ENCODE measurements at places on chromosomes 6 and 20.
A peak's percentile ranks its signal among the peaks of the same experiment; 100 is the strongest.

GRCh38 chr20:24131684-24132083 is 143.1 kb upstream of the GGTLC1 start:
- DNase-seq: no peak

- DNase-seq: no peak
These were observed 63.6 kb upstream of the TRAF3IP2 start for GRCh38 chr6:111669326-111669725.

DNA sequence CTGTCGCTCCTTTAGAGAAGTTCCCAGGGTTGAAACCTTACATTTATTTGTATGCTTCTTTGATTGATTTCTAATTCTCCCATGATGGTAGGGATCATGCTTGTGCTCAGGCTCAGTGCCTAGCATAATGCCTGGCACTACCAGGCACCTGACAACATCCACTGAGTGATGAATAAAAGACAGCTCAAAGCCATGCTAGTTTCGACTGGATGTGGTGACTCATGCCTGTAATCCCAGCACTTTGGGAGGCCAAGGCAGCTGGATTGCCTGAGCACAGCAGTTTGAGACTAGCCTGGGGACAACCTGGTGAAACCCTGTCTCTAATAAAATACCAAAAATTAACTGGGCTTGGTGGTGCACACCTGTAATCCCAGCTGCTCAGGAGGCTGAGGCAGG is 11.6 kb upstream of the CD164 start:
- DNase-seq: no peak

DNA sequence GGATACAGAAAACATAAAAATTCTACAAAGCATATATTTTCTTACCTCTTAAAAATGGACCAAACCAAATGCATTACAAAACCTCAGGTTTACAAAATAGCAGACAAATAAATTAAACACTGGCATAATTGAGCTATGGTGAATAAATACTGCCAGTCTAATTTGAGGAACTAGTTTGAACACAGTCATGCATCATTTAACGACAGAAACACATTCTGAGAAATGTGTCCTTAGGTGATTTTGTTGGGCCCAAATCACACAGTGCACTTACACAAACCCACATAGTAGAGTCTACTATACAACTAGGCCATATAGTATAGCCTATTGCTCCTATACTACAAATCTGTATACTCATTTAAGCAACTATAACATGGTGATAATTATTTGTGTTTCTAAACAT is 215.6 kb downstream of the FOXC1 start:
- no peak for DNase-seq

DNA sequence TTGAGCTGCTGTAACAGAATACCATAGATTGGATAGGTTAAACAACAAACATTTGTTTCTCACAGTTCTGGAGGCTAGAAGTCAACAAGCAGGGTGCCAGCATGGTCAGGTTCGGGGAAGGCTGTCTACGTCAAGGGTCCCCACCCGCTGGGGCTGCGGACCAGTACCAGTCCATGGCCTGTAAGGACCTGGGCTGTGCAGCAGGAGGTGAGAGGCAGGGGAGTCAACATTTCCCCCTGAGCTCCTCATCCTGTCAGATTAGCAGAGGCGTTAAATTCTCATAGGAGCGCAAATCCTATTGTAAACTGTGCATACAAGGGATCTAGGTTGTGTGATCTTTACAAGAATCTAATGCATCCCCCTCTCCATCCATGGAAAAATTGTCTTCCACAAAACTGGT is 3.8 kb downstream of the ADGB start:
- no peak for DNase-seq

GRCh38 chr6:37566111-37566949 is 66.6 kb upstream of the CCDC167 start:
- no peak for DNase-seq

- DNase-seq: peak; percentile 3
These were observed 67.7 kb downstream of the SYCP2L start for GRCh38 chr6:10954590-10955010.

DNA sequence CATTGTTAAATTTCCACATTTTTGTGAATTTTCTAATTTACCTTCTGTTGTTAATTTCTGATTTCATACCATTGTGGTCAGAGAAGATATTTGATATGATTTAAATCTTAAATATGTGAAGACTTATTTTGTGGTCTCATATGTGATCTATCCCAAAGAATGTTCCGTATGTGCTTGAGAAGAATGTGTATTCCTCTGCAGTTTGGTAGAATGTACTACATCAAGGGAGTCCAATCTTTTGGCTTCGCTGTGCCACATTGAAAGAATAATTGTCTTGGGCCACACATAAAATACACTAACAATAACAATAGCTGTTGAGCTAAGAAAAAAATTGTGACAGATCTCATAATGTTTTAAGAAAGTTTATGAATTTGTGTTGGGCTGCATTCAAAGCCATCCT is 176.2 kb upstream of the PRND start:
- no peak for DNase-seq

- peak; percentile 61 for DNase-seq
These were observed 58.4 kb upstream of the ARID1B start for GRCh38 chr6:156718647-156719394.

DNA sequence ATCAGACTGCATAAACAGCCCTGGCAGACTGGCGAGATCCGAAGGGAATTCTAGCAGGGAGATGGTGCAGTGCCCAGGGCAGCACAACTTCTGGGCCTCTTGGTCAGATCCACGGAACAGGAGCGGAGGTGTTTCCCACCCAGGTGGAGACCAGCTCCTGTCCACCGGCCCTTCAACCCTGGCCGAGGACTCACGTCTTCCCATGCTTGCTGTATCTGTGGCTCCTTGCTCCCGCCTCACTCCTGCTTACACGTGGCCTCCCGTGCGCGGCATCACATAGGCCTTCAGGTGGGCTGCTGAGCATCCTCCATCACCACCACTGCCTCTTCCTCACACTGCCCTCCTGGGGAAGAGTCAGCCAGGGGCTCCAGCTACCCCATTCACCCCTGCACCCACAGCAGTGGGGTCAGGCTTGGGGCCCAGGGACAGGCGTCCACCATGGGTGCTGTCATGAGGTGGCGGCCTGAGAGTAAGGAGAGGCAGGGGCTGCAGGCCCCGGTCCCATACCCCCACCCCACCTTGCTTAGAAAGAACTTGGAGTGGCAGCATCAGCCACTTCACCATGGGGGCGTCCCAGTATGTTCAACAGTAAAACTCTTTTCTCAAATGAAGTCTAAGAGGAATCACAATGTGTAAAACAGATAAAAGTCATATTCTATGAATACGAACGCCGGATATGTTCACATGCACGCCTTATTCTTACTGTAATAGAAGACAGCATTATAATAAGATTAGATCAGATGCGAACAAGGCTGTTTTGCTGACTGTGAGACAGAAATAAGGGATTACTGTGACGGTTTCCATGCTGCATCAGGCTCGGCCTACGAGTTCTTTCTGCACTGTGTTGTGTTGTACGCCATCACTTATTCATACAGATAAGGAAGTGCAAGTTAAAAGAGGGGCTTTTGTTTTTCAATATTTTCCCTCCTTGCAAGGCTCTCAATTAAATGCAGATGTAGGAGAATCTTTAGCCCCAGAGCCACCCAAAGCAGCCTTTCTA is 165.4 kb downstream of the GRM4 start:
- no peak for DNase-seq

DNA sequence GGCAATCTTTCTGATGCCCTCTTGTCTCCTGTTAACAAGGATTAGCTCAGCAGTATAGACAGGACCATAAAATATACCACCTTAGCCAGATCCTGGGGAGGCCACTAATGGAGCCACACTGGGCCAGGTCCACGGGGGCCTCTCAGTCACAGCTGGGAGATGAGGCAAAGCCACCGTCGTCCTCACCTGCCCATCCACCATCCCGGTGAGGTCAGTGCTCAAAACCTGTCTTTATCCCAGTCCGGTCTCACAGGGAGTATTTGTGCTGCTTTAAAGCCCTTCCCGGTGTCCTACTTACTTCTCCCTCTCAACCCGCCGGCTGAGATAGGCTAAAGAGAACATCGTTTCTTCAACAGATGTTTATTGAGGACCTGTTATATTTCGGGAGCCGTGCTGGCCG is 104.3 kb downstream of the EDN3 start:
- DNase-seq: no peak

DNA sequence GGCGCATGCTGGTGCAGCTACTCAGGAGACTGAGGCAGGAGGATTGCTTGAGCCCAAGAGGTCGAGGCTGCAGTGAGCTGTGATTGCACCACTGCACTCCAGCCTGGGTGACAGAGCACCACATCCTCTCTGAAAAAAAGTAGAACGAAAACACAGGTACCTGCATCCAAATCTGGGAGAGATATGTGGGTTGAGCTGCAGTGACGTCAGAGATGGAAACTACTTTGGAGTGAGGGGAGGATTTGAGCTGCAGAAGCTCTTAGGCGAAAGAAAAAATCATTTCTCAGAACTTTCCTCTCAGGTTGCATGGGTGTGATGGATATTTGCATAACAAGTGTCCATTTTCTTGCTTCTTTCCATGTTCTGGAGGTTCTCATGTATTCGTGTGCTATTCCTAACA is 4.0 kb upstream of the TULP1 start:
- DNase-seq: no peak

DNA sequence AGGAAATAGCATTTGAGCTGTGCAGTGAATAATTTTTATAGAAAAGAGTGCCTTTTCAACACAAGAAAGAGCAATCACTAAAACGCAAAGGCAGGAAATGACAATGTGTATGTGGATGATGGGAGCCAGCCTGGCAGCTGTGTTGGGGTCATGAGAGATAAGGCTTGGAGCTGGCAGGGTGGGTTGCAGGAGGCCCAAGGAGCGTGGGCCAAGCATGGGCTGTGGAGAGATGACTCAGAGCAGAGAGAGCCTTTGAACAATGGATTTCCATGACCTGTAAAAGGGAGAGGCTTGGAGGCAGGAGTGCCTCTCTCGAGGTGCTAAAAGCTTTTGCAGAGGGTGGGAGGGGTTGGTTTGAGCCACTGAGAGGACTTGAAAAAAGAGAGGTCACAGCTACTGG is 6.6 kb upstream of the TBC1D7 start:
- no peak for DNase-seq

- DNase-seq: no peak
These were observed 18.1 kb upstream of the SIRPA start for GRCh38 chr20:1876975-1877608.

DNA sequence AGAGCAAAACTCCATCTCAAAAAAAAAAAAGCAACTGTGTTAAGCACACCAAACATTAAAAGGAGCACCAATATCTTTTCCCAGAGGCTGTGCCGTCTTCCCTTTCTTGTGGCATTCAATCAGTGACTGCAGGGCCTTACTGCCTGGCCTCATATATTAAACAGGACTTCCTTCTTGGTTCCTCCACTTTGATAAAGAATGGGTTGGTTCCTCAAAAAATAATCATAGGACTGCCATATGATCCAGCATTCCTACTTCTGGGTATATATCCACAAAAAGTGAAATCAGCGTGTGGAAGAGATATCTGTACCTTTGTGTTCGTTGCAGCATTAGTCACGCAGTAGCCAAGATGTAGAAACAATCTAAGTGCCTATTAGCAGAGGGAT is 40.3 kb upstream of the GFOD1 start:
- no peak for DNase-seq

GRCh38 chr6:18752278-18753068 is 365.3 kb downstream of the RNF144B start:
- no peak for DNase-seq

DNA sequence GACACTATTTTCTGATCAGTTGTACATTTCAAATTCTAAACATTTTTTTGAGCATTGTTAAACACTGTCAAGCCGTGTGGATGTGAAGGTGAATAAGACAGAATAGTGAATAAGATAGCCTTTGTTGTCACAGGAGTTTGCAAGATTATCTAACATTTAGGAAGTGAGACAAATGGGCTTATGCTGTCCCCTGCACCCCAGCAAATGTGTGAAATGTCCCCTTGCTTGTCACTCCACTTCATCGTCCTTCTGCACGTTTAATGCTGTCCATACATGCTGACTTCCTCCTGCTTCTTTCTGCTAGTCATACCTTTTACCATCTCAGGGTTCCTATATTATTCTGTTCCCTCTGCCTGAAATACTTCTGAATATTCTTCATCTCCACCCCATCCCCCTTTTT is 62.6 kb downstream of the CBFA2T2 start:
- no peak for DNase-seq

- DNase-seq: no peak
These were observed 24.7 kb downstream of the CNKSR3 start for GRCh38 chr6:154485815-154486214.

GRCh38 chr20:19937651-19938420 is 79.3 kb upstream of the NAA20 start:
- DNase-seq: no peak

DNA sequence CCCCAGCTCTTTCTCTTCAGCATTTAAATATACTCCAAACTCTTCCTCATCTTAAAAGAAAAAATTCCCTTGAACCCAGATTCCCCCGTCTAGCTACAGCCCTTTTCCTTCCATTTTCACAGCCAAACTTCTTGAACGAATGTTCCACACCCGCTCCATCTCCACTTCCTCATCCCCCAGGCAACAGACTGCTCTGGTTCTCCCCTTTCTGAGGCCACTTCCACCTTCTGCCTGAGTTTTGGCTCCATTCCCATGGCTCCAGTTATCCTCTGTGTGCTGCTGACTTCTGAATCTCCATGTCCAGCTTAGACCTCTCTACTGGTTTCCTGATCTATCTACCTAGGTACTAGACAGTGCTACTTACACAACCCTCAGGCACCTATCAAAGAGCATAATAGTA is 106.4 kb downstream of the RALGAPA2 start:
- no peak for DNase-seq

GRCh38 chr6:109096208-109096607 is 901 bp downstream of the CEP57L1 start:
- DNase-seq: no peak

DNA sequence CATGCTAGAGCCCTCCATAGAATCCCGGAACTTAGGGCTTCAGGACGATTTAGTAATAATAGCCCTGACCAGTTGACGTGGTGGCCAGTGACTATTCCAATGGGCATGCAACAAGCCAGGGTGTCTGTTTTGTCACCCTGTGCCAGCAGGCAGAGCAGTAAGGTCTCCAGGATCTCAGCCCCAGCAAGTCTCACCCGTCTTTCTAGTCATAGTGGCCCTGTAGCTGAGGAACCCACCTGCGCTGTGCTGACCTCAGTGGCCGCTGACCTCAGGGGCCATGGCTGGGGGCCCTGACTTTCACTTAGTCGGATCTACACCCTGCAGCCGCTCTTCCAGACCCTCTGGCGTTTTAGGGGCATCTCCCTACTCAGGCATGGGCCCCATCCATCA is 36.8 kb downstream of the PRR18 start:
- DNase-seq: no peak

Measured in epithelial cell of proximal tubule (primary cell).